ENCODE measurements at places on chromosomes 7 and 10.

- no peak for DNase-seq
These were observed 145.6 kb downstream of the GLCCI1 start for GRCh38 chr7:8114175-8114574.

- DNase-seq, result no peak
These were observed 18.0 kb upstream of the ARID5B start for GRCh38 chr10:61883371-61884025.

GRCh38 chr7:155144371-155144770 is 74.2 kb downstream of the HTR5A start:
- no peak for DNase-seq

- DNase-seq, result no peak
These were observed 8.1 kb downstream of the SKIDA1 start for GRCh38 chr10:21517134-21518031.

DNA sequence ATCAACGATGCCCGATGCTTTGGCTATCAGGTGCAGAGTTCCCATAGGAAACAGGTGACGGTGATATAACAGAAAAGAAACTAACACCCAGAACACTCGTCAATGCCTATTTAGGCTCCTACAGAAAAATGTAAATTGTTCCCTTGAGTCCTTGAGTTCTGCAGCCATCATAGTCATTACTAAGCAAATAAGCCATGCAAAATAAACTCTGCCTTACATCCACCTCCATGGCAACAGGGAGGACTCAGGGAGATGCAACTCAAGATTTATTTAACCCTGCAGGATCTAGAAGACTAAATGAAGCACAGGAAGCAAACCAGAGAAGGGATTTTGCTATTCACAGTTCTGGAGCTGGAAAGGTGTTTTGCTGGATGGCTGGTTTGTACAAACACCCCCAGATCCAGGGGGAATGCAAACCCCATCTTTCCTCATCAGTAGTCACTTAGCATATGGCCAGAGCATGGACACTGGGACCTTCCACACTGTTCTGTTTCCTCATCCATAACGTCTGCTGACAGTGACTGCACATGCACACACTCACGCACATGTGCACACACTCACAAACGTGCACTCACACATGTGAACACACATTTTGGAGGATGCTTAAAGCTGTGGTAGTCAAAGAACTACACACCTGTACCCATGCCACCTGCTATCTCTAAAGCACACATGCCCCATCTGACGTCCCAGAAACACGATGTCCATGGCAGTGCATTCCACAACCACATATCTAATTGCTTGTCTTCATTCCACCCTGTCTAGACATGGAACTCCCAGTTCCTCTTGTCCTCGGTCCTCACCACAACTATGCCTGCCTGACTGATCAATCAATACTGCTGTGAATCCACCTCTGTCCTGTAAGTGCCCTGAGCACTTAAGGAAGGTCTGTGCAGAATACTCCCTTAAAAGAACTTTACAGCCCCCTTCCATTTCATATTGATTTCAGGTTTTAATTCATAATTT is 178.2 kb downstream of the COBL start:
- DNase-seq, result no peak

- no peak for DNase-seq
These were observed 66.4 kb downstream of the MTURN start for GRCh38 chr7:30201161-30201666.

DNA sequence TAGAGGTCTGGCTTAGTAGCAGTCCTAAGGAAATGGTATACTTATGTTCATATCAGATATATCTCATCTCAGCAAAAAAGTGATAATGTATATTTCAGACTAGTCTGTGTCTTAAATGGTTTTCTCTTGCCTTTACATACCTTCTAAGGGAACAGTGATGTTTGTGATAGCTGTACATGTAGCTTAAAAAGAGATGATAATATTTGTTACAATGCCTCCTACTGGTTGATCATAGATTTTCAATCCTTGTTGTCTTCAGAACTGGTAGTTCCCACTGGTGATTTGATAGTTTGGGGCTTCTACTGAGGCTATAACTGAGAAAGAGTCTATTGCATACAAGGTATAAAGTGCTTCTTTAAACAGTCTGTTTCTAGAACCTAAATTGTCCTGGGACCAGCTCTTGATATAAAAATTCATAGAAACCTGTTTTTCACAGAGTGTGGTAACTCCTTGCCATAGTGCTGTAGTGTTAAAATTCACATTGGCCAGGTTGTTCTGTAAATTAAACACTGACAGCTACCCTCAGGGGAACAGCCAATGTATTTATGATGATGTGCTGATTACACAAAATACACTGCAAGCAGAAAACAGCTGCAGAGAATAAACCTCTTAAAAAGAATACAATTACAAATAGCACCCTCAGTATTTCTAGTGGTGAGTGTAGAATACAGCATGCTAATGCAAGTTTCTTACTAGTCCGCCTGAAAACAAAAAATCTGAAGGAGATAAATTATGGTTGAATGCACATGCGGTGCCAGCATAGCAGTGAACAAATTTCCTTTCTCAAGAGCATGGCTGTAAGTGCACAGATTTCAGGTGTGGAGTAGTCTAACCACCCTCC is 90.3 kb downstream of the BTRC start:
- DNase-seq, result no peak

GRCh38 chr7:117972606-117973005 is 99.4 kb upstream of the CTTNBP2 start:
- no peak for DNase-seq

All from stimulated activated CD8-positive, alpha-beta memory T cell treated with anti-CD3 and anti-CD28 coated beads, Interleukin-12 subunit alpha, Interleukin-12 subunit beta, amount 100 ng/mL, for 1 hour (primary cell).